ENCODE measurements at places on chromosomes 2 and 18. TPM values are rescaled to one million over a fixed set of nuclear protein-coding genes. Genes with fewer than 3 reads are reported as not detected.
A peak's percentile ranks its signal among the peaks of the same experiment; 100 is the strongest.

The SULT1C2 gene
- 0.97 TPM for total RNA-seq

The TUBA3E gene
- 1.2 TPM for total RNA-seq

DNA sequence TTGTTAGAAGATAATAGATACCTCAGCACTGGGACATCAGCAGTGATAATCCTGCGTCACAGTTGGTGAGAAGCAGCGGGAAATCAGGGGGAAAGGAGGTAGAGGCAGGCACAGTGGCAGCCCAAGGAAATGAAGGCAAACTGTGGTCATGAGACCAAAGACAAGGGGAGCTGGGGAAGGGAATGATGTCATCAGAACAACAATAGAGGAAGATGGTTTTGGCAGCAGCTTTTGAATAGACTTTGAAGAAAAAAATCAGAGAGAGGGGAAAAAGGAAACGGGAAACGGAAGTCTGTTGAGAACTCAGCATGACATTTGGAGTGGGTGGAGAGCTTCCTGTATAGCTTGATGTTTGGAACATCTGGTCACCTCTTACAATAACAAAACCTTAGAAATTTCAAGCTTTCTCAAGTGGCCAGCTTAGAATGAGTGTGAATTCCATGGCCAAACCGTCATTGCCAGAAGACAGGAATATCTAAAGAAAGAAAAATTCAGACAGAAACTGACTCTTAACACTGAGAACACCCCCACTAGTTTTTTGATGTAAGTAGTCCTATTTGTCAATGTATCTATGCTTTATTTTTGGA, 18.4 kb upstream of the YES1 start:
- no peak for DNase-seq

- no peak for DNase-seq
These were observed 398.6 kb upstream of the CDH7 start for GRCh38 chr18:65352186-65352585.

The MEP1B gene
- total RNA-seq, result 0.13 TPM

DNA sequence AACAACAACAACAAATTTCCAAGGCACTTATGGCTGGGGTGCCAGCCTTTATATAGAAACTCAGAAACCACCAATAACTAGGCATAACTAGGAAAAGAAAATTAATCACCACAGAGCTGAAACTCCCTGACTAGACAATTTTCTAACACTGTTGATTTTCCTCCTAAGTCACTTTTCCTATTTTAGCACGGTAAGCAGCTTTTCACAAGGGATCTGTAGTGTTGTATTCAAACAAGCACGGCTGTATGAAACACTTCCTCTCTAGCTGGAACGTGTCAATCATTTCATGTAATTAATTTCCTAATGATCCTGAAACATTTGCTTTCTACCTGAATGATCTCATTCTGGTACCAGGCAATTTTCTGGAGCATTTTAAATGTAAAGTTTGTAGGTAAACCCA, 645.0 kb downstream of the IRS1 start:
- no peak for DNase-seq

The GAREM2 gene
- 1.1 TPM for total RNA-seq

GRCh38 chr18:61549889-61550288, 216.7 kb downstream of the CDH20 start:
- no peak for DNase-seq

GRCh38 chr18:71237641-71238040, 948.8 kb downstream of the SOCS6 start:
- DNase-seq, result no peak

- DNase-seq, result no peak
These were observed 76.0 kb downstream of the EPC2 start for GRCh38 chr2:148720501-148721001.

DNA sequence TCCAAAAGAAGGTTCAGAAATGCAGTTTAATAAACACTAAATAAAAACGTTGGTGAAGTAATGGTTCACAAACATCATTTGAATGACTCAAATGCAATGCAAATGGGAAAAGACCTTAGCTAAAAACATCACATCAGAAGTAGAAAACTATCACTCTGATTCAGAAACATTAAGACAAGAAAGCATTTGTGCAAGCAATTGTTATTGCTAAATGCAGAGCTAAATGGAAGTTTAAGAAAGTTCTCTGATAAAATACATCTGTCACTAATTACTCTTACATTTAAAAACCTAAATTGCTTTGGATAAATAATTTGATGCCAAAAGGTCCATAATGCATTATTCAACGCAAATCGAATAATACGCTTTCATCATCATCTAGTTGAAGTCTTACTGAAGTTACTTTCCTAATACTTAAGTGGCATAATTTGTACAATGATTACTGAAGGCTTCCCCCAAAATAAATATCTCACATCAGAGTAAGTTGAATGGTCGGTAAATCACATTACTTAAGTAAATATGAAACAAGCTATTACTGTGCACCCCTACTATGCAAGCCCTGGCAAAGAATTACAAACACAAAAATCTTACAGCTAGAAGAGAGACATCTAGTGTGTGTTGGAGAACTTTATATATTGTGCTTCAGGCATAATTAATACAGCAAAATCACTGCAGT, 105.7 kb upstream of the KCTD1 start:
- DNase-seq, result no peak

DNA sequence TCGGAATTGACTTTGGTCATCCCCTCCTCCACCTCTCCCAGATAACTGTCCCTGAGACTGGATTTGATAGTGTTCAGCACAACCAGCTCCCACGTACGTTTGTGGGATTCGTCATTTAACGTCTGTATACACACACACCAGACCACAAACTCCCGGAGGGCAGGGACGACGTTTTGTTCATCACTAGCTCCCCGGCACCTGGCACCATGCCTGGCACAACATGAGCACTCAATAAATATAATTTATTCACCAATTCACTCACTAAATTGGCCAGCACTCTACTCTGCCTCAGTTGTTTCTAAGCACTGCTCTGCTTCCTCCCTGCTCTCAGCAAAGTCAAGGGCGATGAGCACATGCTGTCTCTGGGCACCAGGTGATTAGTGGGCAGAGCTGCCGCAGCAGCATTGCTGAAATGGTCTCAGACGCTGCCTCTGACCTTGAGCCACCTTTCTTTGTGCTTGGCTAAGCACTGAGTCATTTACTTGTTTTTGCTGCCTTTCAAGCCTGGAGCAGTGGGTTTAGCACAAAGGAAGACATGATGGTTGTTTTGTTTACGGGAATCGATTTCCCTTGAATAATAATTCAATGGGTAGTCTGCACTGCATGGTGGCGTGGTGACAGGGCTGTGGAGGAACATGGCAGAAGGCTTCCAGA, 19.3 kb upstream of the LOXHD1 start:
- no peak for DNase-seq

DNA sequence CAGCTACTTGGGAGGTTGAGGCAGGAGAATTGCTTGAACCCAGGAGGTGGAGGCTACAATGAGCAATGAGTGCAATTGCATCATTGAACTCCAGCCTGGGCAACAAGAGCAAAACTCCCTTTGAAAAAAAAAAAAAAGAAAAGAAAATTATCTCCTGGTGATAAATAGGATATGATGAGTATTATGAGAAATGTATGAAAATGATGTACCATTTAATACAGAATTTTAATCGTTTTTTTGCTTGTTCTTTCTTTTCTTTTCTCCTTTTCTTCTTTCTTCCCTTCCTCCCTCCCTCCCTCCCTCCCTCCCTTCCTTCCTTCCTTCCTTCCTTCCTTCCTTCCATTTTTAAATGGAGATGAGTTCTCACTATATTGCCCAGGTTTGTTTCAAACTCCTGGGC, 40.4 kb downstream of the TTC27 start:
- no peak for DNase-seq

The TMEM163 gene
- total RNA-seq, result 0.38 TPM

GRCh38 chr18:56044239-56044638, 456.2 kb upstream of the TCF4 start:
- DNase-seq, result no peak

GRCh38 chr2:130872741-130873125, 36.0 kb downstream of the ARHGEF4 start:
- DNase-seq, result no peak

- no peak for DNase-seq
These were observed 12.2 kb downstream of the MYO3B start for GRCh38 chr2:170190172-170190571.

The SIX3 gene
- total RNA-seq, result not detected

DNA sequence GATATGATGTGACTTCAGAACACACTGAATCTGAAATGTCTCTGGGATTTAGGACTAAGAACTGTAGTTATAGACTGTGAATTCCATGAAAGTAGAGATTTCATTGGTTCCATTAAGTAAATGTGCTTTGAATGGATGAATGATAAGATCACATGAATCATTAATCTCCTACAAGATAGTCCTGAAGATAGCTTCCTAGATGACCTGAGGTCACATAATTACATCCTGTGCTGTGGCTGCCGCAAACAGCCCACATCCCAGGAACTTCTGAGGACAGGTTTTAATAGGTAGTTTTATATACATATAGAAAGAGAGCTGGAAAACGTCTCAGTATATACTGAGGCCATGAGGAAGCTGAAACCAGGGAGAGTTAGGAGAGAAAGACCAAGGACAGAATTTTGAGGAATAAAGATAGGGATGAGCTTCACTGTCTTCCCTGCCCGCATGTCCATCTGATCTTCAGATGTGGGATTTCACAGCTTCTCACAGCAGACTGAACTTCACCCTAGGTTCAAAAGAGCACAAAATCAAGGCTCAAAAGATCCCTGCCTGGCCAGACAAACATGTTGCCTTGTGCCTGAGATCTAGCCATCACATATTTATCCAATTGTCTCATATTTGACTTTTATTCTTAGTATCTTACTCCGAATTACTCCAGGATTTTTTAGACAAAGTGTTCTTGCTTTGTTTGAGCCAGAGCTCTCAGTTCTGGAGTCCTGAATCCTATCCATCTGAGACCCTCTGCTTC, 188.2 kb downstream of the IRS1 start:
- no peak for DNase-seq

- no peak for DNase-seq
These were observed 78.7 kb downstream of the MYOM1 start for GRCh38 chr18:3140986-3141639.

DNA sequence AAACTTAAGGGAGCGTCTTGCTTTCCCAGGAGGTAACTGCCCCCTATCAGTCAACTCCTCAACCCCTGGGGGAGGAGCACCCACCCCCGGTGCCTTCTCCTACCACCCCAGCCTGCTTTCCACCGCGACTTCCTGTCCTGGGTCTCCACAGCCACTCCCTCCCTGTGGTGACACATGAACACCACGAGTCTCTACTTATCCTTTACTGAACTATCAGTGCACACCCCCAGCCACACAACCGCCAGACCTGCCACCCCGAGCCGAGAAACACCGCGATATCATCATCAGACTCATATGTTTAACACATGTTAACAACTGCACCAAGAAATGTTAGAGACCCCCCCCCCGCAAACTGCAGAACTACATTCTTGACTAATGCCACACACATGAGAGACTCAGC, 43.3 kb downstream of the LONRF2 start:
- DNase-seq, result no peak

The HDHD2 gene
- 35.6 TPM for total RNA-seq

The HNRNPA3 gene
- 95.7 TPM for total RNA-seq

- DNase-seq, result no peak
These were observed 13.8 kb downstream of the NBAS start for GRCh38 chr2:15547115-15547876.

DNA sequence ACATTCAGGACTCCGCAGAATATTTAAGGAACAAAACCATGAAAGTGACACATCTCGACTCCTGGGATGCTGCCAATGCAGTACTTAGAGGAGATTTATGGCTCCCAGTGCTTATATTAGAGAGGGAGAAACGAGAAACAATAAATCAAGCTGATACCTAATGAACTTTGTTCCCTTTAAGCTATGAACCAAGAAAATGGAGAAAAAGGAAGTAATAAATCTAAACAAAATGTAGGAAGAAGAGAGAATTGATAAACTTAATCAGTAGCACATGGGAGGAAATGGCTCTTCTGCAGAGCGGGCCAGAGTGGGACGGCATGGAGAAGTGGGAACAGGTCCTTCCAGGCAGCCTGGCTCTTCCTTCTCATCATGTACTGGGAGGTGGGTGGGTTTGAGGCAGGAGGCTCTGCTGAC, 42.7 kb downstream of the NPPC start:
- DNase-seq, result peak; percentile 12

- DNase-seq, result no peak
These were observed 94.7 kb downstream of the ANKRD44 start for GRCh38 chr2:197215748-197216360.

The VIT gene
- total RNA-seq, result 2.6 TPM

DNA sequence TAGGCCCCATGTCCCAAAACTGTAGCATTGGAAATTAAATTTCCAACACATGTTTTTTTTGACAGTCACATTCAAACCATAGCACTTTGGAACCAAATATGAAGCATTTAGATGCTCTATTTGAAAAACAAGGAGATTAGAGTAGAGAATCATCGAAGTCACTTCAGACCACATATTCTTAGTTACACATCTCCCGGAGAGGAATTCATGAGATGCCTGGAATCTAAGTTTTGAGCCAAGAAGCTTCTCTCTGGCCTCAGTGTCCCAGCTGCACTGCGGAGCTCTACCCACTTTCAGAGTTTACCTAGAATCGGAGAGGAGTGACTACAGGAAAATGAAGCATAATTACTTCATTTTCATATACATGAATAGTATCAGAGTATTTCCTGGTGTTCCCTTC, 385.9 kb downstream of the TNS1 start:
- no peak for DNase-seq

DNA sequence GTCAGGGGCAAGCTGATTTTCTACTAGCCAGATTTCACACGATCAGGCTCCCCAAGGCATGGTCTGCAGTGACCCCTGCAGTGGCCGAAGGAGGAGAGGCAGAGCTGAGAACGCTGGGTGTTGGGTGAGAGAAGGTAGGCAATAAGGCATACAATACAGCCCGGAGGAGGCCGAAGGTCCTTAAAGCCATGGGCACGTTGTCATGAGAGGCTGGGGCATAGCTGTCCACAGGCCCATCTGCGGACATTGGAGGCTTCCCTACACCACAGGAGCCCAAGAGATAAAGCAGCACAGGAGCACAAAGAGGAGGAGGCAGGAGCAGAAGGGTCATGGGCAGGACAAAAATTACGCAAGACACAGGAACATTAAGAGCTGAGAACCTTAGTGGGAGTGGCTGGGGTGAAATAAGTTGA, 16.7 kb upstream of the BZW1 start:
- DNase-seq, result no peak

The SERPINB4 gene
- not detected for total RNA-seq

The ZNF532 gene
- total RNA-seq, result 71.8 TPM

The RESP18 gene
- not detected for total RNA-seq

GRCh38 chr2:232038251-232038880, 76.9 kb downstream of the DIS3L2 start:
- DNase-seq, result no peak

Measured in cardiac septum (tissue), 1 donor.